ENCODE measurements at places on chromosomes 7 and 10.

DNA sequence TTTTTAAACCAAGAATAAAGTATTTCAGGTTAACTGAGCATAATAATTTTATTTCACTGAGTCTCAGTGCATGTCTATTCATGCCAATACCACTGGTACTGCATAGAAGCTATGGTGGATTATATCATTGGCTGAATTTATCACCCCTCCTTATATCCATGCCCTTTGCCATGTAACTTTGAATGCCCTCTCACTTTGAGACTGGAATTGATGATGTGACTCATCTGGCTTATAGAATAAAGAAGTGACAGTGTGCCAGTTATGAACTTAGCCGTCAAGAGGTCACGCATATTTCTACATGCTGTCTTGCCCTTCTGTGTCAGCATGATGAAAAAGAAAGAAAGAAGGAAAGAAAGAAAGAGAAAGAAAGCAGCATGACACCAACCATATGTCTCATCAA, 20.7 kb upstream of the ABLIM1 start:
- DNase-seq: no peak

DNA sequence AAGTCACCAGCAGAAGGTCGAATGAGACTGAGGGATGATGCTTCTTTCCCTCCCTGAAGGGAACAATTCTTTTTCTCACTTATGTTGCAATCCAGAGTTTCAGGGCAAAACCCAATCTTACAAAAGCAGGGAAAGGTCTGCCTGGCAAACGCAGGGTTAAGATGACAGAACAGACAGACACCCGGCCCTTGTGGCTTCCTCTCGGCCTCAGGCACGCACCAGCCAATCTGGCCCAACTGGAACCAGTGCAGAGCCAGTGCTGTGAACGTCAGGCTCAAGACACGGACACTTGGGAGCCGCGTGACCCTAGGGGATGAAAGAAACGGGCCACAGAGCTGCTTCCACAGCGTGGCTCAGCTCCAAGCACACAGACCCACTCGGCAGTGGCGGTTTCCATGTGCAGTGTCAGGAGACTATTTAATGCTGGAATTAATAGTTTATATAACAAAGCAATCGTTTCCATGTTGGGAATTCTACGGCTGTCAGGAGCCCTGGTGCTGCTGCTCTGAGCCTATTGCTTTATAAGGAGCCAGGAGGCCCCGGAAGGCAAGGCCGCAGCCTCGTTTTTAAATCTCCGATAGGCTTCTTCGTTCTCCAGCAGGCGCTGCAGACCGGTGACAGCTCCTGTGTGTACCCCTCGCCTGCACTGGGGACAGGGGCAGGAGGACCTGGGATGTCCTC, 198.4 kb downstream of the DIP2C start:
- DNase-seq: no peak

DNA sequence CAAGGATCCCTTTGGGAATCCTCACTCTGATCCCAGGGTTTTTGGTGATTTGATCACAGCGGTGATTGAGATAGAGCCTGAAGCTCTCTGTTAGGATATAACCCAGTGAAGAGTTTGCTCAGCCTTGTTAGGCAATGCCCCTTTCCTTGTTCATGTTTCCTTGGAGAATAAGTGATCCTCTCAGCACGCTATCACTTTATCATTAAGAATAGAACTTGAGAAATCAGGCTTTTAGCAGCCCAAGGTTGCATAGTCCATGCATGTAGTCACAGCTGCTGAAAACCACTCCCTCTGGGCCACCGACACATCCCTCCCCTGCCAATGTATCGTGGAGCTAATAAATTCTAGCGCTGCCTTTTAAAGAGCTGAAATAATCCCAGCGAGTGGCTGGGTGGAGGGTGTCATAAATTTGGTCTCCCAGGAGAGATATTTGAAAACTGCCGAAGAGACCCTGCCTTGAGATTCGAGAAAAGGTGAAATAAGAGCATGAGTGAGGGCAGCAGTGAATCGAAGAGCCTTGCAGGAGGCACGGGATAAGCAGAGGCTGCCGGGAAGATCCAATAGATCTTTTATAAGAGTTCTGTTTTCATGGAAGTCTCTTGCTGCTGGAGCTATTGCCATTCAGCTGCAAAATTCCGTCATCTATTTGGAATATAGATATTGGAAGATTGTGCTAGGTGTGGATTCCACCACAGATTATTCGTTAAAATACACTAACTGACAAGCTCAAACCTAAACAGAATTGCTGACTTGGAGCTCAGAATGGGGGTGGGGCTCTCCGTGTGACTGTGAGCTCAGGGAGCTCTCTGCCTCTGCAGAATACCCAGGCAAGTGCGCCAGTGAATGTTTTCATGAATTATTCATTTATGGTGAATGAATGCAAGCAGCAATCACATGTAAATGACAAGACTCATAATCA, 249.8 kb downstream of the TRIL start:
- DNase-seq: no peak

- DNase-seq: no peak
Measured at GRCh38 chr10:37439826-37440225, 314.4 kb downstream of the ANKRD30A start.

GRCh38 chr10:79255007-79255507, 92.2 kb upstream of the PPIF start:
- DNase-seq: no peak

DNA sequence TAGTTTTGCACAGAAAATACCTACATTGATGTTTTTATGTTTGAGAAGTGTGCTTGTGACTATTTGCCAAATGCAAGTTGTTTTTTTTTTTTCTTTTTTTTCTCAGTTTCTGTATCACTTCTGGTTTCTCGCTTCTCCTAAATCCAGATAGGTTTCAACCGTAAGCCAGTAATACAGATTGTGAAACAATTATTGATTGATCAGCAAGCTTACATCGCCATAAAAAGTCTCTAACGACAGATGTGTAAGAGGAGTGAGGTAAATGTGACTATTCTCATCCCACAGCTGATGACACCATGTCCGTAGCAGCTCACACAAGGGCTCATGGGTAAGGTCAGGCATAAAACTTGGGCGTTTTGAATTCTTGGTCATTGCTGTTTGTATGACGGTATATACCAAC, 202.8 kb upstream of the AKR1E2 start:
- DNase-seq: no peak

- peak; percentile 98 for DNase-seq
Measured at GRCh38 chr7:121544726-121545125, 148.6 kb upstream of the FAM3C start.

DNA sequence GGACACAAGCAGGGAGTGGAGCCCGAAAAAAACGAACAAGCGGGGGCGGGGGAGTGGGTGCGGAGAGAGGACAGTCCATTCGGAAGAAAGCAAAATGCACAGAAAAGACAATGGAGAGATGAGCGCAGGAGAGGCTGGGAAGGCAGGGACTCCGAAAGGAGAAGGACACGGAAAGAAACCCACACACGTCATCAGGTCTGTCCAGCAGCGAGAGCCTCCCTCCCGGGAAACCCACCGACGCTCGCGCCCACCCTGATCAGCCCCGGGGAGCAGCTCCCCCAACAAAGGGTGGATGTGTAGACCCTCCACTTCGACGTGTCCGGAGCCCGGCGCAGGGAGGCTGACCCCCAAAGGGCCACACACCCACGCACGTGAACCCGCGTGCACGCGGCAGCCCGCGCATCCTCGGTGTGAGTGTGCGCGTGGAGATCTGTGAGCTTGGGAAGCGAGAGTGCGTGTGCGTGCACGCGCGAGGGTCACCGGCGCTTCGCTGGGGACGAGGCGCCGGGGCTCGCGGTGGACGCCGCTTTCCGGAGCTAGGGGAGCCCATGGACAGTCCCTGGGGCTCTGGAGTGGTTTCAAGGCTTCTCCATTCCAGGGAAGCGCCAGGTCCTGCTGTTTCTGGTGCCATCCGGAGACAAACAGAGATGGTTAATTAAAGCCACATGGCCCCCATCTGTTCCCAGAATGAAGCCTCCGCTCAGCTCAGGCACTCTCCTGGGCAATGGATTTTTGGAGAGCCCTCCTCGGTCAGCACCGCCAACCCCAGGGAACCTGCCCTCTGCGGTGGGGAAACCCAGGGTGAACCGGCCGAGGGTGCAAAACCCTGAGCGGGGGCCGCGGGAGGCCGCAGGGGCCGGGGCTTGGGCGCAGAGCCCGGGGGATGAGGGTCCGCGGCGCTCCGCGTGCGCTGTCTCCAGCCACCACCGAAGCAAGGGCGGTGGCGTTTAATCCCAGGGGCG, 916 bp downstream of the LAMB1 start:
- no peak for DNase-seq

DNA sequence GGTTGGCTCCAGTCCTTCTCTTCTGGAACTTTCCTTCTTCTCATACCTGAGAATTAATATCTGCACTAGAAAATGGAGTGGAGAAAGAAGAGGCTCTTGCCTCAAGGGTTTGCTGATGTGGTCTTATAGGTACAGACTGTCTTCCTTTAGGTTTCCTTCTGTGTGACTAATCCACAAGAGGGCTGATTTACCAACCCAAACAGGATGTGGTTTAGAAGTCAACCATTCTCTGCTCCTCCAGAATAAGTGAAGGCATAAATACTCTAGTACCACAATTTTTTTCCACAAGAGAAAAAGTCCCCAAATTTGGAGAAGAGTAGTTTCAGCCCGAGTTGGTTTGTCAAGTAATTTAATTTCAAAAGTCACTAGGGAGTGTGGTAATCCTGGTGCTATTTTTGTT, 85.8 kb downstream of the NRP1 start:
- DNase-seq: no peak

DNA sequence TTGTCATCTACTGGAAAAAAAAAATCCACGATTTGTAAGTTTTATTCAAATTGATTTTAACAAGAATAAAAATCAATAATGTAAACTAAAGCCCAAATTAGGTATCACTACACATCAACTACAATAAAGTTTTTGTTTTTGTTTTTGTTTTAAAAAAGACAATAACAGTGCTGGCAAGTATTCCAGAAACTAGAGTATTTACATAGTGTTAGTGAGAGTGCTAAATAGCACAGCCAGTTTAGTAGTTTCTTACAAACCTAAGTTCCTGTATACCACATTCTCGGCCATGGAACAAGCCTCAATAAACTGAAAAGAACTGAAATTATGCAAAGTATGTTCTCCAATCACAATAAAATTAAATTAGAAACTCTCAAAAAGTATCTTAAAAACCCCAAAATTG, 8.1 kb downstream of the ARHGAP12 start:
- no peak for DNase-seq

DNA sequence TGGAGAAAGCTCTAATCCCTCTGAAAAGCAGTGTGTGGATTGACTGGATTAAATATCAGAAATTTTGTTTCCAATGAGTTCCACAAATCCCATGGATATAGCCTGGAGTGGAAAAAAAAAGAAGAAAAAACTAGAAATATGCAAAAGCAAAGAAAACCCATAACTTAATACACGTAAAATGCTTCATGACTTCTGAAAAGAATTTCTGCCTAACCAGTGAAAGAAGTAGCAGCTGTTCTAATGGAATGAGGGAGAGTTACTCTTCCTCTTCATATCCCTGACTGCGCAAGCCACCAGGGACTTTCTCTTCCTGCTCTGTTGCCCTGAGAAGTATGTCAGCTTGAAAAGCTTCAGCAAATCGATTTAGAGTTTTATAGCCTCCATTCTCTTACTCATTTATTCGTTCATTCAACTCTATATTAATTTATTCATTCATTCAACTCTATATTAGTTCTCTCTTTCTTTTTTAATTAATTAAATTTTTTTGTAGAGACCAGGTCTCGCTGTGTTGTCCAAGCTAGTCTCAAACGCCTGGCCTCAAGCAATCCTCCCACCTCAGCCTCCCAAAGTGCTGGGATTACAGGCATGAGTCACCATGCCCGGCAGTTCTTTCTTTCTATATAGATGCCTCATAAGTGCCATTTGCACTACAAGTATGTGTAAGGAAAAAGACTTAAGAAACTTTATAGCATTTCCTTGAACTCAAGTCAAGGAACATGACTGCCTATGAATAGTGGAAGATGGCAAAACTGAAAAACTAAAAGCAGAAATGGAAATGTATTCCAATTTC, 447.3 kb upstream of the NRP1 start:
- no peak for DNase-seq

GRCh38 chr10:129448539-129448938, 18.5 kb upstream of the MGMT start:
- DNase-seq: no peak

GRCh38 chr10:33398796-33399195, 64.3 kb upstream of the NRP1 start:
- no peak for DNase-seq

DNA sequence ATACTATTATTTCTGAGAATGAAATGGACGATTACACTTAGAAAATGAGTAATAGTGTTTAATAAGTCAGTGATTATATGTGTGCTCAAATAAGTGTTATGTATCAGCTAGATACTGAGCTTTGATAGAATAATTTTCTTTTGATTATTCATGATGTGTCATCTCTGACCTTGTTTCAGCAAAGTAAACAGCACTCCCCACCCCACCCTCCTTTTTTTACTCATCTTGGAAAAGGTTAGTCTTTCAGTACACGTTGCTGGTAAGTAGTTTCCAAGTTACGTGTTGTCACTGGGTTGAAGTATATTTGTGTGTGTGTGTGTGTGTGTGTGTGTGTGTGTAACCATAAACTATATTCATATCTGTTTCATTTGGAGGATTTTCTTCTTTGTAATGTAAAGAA, 84.1 kb downstream of the GNAI1 start:
- peak; percentile 58 for DNase-seq

- no peak for DNase-seq
Measured at GRCh38 chr10:103049237-103049636, 131.1 kb downstream of the CNNM2 start.

GRCh38 chr10:103199488-103199887, 6.4 kb upstream of the NT5C2 start:
- DNase-seq: no peak

DNA sequence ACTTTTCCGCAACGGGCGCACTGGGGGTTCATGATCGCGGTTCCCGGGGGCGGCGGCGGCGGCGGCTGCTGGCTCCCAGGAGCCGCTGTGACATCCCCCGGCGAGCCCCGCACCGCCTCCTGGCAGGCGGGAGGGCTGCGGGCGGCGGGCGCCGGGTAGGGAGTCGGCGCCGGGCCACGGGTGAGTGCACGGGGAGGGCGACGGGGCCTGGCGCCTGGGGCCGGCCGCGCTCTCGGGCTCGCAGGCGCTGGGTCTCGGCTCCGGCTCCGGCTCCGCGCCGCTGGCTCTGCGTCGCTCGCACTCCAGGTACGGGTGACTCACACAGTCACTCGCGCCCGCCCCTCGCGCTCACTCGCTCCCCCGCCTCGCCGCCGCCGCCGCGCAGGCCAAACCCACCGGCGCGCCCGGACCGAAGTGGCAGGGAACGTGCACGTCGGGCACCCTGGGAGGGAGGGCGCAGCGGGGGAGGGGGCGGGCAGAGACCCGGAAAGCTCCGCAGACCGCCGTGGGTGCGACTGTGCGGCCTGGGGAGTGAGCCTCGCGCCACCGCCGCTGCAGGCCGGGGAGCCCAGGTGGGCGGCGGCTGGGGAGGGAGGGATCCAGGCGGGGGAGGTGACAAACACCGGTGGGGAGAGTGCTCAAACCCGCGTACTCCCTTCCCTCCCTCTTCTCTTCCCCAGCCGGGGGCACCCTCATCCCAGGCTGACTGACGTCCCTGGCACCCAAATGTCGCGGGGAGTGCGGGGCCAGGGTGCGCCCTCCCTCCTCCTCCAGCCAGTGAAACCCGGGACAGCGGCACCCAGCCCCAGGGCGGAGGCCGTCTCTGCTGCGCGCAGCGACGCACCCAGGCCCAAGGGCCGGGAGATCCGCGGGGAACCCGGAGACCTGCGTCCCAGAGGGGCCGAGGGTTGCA, 276.9 kb upstream of the NEBL start:
- no peak for DNase-seq

All from Panc1 (cell line).